ENCODE measurements at places on chromosomes 2 and 18.

- no peak for DNase-seq
Measured at GRCh38 chr2:160224507-160224906, 24.4 kb upstream of the ITGB6 start.

- DNase-seq, result no peak
Measured at GRCh38 chr2:103123516-103123915, 361.7 kb downstream of the TMEM182 start.

DNA sequence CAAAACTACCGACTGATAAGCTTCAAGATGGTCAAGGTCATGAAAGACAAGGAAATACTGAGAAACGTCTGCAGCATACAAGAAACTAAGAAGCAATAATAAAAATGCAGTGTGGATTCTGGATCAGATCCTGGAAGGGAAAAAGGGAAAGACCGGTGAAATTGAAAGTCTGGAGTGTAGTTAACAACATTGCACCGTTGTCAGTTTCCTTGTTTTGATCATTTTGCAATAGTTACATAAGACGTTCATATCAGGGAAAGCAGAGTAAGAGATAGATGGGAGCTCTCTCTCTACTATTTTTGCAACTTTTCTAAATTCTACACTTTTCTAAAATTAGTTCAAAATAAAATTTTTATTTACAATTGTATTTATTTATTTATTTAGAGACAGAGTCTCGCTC lies 15.0 kb upstream of the ZNF407 start:
- no peak for DNase-seq

DNA sequence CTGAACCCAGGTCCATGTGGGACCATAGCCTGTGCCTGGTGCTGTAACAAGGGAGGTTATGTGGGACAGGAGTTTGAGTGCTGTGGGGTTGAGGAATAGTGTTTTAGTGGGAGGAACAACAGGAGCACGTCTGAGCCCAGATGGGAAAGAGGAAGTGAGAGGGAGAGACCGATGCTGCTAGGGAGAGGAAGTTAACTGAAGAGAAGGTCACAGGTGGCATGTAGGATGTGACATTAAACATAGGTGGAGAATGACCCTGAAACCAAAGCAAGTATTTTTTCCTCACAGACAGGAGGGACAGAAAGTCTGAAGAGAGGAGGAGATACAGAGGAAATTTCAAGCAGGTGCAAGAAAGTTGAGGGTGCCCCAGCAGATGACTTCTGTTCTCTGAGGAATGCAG lies 87.8 kb downstream of the ACOXL start:
- DNase-seq, result no peak

DNA sequence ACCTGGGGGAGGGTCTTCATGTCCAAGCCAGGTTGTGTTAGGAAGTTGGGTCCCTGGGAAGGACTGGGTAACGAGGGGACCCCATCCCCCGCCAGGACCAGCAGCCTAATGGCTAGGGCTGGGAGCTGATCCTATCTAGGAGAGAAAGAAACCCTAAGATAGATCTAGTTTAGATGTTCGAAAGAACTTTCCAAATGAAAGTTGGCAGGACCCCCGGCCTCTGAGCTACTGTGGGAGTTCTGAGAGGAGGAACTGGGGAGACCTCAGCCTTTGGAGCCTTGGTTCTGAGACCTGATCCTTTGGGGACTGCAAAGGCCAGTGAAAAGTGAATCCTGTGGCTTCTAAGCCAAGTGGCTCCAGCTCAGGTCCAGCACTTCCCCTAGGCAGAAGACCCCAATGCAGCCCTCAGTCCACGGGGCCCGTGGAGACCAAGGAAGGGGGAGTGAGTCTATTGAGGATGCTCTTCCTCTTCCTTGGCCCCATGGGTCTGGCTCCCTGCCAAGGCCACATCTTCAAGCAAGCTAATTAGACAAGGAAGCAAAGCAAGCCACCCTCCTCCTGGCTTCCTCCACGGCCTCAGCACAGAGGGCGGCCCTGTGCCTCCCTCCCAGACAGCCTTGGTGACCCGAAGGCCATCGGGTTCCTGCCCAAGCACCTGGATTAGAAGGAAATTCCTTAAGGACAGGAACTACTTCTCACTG lies 23.5 kb downstream of the CCT7 start:
- DNase-seq, result no peak

- DNase-seq, result no peak
Measured at GRCh38 chr2:128589681-128590080, 271.0 kb upstream of the HS6ST1 start.

DNA sequence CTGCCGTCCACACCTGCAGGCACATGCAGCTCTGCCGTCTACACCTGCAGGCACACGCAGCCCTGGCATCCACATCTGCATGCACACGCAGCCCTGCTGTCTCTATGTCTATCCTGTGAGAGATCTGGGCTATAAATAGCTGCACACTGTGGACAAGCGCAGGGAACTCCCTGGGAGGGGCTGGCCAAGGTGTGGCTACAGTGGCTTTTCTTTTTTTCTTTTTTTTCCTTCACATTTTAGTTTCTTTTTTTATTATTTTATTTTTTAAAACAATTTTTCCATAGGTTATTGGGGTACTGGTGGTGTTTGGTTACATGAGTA lies 42.0 kb downstream of the TMEM182 start:
- no peak for DNase-seq

DNA sequence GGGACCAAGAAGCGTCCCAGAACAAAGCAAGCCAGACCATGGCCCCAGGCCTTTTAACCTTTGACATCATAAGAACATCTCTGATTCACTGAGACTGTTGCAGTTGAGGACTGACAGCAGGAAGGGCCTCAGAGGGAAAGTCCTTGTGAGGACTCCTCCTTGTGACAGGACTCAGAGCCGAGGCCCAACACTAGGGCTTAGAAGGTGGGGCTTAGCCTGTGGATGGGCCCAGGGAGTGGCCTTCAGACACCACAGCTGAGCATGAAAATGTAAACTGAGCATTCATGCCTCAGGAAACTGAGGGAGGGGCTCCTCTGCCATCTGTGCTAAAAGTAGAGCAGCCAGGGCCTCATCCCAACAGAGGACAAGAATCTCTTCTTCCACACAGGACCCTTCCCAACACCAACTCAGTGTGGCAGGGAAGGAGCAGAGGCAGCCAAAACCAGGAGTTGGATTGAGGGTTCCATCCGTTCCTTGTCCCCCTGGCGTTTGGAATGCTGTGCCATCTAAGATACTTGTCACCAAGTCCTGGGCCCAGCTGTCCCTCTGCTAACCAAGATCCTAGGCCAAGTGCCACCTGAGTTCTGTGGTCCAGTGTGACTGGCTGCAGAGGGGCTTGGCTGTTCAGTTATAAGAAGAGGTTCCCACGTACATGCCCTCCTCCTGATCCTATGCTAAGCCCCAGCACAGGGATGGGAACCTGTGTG lies 37.5 kb upstream of the CAB39 start:
- DNase-seq, result no peak

DNA sequence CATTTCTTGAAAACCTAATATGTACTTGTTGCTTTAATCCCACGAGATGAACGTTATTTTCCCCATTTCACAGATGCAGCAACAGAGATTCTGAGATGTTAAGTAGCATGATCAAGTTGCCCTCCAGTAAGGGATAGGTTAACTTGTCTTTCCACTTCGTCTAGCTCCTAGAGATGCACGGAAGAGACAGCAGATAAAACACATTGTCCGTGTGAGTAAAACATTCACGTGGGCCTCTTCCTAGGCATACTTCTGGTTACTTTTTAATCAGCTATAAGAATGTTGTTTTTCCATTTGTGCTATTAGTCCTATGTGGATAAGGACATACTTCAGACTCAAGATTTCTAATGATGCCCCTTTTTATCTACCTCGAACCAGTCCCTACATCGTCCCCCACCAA lies 1.2 kb upstream of the ARHGAP28 start:
- DNase-seq, result no peak

- DNase-seq, result no peak
Measured at GRCh38 chr2:23200787-23201114, 184.2 kb upstream of the KLHL29 start.

DNA sequence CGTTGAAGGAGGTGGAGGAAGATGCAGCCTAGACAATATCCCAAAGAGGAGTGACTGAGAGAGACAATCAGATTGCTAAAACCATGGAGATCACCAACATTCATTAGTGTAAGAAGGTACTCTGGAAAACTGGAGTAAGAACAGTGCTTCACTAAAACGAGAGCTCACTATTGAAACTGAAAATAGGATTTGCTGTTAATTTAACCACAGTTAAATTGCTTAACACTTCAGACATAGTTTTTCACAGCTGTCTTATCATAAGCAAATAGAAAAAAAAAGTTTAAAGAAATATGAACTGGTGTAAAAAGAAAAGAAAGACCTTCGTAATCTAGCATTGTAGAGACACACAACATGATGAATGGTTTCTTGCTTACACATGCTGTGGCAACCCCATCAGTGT lies 1049.8 kb upstream of the CHAC2 start:
- no peak for DNase-seq

DNA sequence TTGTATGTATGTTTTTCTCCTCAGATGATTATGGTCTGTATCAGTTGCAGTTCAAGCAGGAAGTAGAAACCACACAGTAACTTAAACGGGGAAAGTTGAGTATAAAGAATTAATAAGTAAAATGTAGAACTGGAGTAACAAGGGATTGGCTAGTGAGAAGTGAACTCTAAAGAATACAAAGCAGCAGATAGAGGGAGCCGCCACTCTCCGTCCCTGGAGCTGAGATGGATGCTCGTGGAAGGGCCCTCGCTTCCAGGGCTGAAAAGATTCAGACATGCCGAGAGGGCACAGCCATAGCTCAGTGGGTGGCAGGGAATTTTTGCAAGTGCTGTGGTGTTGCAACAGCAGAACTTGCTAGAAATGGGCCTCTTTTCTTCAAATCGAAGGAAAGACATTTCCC lies 155.8 kb downstream of the COL6A3 start:
- DNase-seq, result no peak

DNA sequence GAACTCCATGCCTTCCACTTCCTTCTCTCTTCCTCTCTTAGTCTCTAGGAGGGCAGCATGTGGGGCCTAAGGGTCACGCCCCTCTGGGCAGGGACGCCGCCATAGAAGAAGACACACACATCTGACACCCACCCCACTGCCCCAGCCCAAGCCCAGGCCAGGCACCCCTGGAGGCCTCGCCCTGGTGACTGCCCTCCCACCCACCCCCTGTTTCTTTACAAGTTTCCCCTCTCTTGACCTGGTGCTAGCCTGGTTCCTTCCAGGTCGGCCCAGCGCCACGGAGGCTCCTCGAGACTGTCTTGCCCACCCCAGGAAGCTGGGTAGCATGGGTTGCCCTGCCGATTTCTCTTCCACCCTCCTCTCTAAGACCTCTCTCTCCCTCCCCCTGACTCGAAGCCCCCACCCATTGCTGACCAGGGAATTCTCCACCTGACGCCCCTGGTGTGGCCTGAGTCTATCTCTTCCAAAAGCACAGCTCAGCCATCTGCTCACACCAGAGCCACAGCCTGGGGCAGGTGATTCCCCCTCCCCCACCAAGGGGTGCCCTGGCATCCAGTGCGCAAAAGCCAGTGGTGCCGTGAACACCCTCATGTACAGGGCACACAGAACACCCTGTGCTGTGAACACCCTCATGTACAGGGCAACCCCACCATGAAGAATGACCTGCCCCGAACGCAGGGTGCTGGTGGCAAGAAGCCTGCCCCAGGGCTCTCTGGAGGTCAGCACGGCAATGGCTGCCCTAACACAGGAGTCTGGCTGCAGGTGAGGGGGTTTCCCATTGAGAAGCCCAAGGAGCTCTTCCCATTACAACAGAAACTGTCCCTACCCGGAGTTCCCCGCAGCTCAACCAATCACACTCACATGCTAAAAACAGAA lies 13.5 kb upstream of the SALL3 start:
- no peak for DNase-seq

- no peak for DNase-seq
Measured at GRCh38 chr2:55500025-55500424, 19.5 kb upstream of the CFAP36 start.

Data from stimulated activated CD8-positive, alpha-beta memory T cell treated with anti-CD3 and anti-CD28 coated beads, Interleukin-2, amount 100 ng/mL, for 1 hour (primary cell).